Hematopoietic multipotent progenitor cell treated with erythropoietin and hydrocortisone succinate and interleukin-3 and kit ligand, for 8 days (in vitro differentiated cells): ENCODE measurements at places on chromosomes 12 and 14.

- peak; percentile 19 for DNase-seq
Measured at GRCh38 chr12:70692681-70693288, 55.6 kb upstream of the PTPRB start.

- peak; percentile 84 for DNase-seq
Measured at GRCh38 chr14:105090493-105091053, 25.3 kb upstream of the GPR132 start.

- no peak for DNase-seq
Measured at GRCh38 chr12:82414044-82414443, 55.7 kb downstream of the METTL25 start.

DNA sequence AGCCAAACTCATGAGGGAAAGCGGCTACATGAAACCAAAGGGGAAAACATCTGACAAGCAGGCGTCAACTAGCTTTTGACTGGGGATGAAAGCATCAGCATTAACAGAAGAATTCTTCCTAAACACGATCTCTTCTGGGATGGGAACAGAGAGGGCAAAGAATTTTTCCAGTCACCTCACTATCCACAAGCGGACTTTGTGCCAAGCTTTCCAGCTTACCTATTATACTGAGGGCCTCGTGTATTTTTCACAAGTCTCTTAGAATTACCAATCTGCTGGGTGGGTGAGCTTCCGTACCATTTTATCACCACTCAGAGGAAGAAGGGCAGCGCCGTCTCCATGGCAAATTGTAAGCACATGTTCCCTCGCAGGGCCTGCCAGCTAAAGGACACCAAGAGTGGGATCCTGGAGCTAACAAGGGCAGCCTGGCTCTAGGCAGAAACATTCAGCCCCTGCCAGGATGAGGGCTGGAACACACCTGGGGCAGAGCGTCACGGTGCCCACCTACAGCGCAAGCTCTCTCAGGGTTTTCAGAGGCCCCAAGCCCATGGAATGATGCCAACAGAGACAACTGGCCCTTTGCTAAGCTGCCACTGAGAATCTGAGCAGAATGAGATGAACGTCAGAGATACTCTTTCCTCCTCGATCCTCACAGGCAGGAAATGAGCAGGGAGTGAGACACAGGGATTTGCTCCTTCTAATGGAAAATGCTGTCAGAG is 74.6 kb downstream of the CHGA start:
- DNase-seq: no peak

DNA sequence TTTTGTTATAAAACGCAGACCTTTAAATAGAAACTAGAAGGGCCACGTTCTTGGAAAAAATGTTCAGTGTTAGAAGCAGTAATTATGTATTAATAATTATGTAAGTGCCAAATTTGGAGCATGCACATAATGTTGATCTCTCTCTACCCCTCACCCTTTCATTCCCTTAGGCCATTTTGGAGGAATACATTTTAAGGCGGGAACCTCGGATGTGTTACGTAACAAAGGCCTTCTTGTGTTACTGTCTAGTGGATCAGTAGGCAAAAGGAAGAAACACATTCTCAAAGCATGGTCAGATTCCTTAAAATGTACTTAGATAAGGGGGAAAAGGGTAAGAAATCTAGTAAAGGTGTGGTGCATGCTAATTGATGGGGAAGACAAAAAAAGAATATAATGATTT is 52.7 kb downstream of the RASSF3 start:
- no peak for DNase-seq

DNA sequence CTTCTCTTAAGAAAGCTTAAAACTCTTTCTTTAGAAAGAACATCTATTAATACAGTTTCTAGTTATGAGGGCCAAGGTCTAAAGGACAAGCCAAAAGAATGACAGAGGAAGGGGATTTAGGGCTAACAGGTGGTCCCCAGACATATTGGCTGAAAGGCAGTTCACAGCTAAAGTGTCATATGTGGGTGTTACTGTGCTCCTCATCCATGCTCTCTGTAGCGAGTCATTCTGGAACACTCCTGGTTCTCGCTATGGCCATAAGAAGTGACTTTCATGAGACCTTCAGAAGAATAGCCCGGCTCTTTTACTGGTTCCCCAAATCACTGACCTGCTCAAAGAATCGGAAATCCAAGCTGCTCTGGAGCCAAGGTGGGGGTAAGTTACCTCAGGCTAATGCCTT is 55.0 kb downstream of the TBK1 start:
- no peak for DNase-seq

DNA sequence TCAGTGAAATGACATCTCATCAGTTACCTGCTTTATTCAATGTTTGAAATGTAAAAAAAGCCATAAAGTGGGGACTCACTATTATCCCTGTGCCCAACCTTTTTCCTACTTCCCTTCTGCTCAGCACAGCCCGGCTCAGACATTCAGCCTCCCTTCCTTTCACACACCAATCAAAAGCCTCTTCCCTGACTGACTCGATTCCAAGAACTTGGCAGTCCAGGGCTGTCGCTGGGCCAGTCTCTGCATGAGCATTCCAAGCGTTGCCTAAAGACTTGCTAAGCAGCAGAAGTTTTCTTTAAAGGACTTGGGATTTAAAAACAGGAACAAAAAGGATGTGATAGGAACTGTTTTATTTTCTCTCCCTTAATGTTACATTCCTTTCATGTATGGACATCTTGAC is 22.7 kb downstream of the ITPR2 start:
- no peak for DNase-seq

DNA sequence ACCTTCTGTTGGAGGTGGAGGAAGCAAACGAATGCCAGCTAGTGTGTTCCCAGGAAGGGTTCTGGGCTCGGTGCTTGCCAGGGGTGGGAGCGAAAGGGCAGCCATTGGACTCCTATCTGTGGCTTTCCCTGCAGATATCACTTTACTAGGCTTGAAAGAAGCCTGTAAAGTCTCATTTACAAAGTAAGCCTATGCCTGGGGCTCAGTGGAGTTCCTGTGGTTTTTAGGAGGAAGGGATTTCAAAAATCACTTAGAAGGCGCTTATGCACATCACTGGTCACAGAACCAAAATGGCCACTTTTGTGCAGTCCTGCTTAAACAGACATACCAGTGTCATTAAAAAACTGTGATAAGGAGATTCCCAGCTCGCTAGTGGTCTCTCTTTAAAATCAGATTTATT is 22.7 kb downstream of the CLMN start:
- DNase-seq: no peak

DNA sequence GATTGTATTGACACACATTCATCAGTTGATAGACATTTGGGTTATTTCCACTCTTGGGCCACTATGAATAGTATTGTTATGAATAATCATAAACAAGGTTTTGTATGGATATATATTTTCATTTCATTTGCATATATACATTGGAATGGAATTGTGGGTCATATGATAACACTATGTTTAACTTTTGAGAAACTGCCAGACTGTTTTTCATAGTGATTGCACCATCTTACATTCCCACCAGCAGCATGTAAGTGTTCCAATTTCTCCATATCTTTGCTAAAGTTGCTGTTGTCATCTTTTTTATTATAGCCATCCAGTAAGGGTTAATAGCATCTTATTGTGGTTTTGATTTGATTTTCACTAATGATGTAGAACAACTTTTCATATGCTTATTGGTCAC is 198.5 kb upstream of the PPFIA2 start:
- DNase-seq: no peak

- DNase-seq: no peak
Measured at GRCh38 chr12:13095266-13095995, 8.0 kb downstream of the GSG1 start.

DNA sequence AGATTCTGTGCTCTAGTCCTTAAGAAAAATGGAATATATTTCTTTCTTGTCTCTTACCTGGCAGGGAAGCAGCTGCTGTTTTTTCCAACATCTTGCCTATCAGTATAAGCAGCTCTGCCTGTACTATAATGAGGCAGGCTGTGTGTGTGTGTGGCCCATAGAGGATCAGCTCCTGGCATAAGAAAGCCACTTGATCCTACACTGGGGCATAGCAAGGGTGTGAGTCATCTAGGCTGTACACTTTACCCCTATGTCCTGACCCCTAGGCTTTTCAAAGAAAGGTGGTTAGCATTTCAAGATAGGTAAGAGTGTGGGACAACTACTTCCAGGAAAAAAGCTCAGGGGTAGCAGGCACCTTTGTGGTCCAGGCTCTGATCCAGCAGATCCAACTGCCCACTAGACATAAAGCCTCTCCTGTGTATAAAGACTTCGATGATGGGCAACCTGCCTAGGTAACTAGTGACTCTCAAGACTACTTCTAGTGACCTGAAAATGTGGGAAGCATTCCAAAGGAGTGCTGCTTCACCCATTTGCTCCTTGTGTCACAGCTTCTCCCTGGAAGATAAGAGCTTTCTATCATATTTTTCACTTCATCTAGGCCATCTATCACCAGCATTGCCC is 4.9 kb upstream of the SENP1 start:
- DNase-seq: no peak

- no peak for DNase-seq
Measured at GRCh38 chr14:53894456-53894855, 62.2 kb downstream of the BMP4 start.

- DNase-seq: peak; percentile 24
Measured at GRCh38 chr14:77098529-77099353, 683 bp downstream of the CIPC start.

- no peak for DNase-seq
Measured at GRCh38 chr12:60101715-60102114, 505.9 kb downstream of the SLC16A7 start.

- DNase-seq: no peak
Measured at GRCh38 chr14:38309522-38310277, 53.8 kb upstream of the CLEC14A start.

GRCh38 chr14:74418031-74418430 is 8.0 kb downstream of the SYNDIG1L start:
- no peak for DNase-seq

GRCh38 chr14:99649643-99650042 is 4.7 kb downstream of the HHIPL1 start:
- no peak for DNase-seq

GRCh38 chr14:103696070-103696402 is 19.2 kb downstream of the XRCC3 start:
- no peak for DNase-seq

DNA sequence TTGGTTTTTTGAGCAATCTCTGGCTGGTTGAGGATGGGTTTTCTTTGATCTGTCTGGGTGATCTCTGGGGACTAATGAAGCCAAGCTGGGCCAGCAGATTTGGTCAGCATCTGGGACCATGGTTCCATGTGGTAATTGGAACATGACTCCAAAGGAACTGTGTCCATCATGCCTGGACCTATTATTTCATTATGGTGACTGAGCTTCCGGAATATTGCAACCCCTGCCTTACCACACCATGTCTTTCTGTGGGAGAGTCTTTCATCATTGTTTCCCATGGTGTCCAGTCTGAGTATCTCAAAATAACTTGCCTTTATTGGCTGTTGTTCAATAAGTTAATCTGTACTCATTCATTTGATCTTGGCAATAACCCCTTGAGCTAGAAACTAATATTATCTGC is 624.9 kb upstream of the TBX3 start:
- DNase-seq: no peak

DNA sequence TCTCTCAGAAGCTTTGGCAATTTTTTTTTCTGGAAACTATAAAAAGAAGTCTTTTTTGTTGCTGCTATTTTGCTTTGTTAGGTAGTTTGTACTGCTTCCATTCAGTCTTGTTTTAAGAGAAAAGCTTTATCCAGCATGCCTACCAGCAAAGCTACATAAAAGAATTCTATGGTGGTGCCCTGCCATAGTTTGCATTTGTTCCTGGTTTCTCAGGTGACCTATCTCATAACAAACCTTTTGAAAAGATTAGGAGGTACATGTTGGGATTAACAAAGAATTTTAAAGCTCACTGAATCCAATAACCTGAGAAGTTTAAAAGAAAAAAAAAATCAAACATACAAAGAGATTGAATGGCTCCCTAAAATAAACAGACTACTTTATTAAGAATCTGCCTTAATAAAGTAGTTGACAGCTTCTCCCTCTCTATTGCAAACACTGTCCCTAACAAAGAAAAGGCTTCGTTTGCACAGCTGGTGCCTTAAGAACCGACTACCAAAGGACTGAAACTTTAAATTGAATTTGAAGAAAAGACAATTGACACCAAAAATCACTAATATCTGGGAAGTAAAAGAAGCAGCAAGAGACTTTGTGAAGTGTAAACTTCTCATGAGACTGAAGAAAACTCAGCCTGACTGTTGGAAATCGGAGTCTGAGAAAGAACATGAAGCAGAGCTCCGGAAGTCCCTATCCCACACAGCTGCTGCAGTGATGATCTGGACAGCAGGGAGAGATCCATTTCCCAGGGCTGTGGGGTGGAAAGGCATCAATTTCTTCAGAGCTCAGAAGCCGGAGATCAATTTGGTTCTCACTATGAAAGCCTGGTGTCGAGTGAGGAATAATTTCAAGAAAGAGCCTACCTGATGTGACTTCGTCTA is 102.7 kb upstream of the PLEKHA5 start:
- no peak for DNase-seq

DNA sequence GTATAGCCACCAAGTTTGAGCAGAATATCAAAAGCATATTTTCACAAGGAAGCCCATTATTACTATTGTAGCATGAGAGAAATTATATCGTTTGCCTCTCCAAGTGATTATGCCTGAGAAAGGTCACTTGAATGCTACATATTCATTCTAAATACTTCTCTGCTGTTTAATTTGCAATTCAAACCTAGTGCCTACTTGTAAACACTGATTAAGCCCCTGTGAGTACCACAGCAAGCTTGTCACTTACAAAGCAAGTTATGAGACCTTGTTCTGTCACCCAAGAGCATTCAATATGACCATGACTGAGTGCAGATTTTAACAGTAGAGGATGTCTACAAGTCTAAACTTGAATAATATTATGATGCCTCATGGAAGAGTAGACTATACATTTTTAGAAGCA is 124.7 kb upstream of the SSTR1 start:
- DNase-seq: no peak

- no peak for DNase-seq
Measured at GRCh38 chr14:100433428-100433814, 110.3 kb downstream of the SLC25A47 start.

DNA sequence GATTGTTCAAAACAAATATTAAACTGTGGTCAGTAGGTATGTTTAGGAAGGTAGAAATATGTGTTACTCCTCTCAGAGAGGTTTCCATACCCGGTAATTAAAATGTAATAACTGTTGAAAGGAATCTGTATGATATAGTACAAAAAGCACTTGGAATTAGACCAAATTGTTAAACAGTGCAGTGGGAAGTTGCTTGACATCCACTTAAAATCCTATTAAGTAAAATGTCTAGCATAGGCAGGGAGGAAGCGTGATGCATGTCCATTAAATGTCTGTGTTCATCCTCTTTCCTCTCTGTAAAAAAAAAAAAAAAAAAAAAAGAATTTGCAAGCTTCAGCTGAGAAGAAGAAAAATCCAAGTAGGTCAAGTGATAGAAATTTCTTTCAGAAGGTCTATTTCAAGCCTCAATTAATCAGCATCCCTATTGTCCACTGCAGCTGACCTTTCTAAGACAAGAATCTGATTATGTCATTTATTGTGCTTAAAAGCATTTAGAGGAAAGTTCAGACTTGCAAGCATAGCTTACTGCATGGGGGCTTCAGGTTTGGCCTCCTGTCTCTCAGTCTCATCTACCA is 265.6 kb upstream of the RGS6 start:
- DNase-seq: no peak
